T-helper 9 cell (primary cell): ENCODE measurements at places on chromosomes 5 and 9.

DNA sequence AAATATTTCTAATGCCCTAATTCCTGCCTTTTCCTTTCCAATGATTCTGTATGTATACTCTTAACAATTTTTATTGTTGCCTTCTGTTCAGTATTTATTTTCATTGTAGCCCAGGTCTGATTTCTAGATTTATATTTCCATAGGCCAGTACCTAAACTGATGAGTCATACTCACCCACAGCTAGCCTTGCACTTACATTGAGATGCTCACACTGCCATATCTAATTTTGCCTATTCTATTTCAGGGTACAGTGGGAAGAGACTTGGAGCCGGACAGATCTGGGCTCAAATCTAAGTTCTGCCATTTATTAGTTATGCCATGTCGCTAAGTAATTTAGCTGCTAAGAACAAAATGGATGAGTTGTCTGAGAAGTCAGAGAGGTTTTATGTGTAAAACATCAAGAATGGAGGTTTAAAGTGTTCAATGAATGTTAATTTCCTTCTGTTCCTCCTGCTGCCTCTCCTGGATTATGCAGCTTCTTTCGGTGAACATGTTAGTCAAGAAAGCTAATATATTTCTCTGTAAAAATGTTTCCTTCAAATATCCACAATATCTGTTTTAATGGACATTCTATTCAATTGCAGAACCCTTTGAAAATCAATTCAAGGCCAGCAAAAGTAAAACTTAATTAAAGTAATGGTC, 62.3 kb upstream of the CDK5RAP2 start:
- no peak for DNase-seq

DNA sequence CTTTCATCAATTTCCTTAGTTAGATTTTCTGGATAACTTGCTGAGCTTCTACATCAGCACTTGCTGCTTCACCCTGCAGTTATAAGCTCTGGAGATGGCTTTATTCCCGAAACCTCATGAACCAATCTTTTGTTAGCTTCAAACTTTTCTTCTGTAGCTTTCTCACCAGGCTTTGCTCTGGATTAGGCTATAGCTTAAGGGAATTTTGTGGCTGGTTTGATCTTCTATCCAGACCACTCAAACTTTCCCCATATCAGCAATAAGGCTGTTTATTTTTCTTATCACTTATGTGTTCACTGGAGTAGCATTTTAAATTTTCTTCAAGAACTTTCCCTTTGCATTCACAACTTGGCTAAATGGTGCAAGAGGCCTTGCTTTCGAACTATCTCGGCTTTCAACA, 1173.5 kb upstream of the NUDT12 start:
- DNase-seq = no peak

DNA sequence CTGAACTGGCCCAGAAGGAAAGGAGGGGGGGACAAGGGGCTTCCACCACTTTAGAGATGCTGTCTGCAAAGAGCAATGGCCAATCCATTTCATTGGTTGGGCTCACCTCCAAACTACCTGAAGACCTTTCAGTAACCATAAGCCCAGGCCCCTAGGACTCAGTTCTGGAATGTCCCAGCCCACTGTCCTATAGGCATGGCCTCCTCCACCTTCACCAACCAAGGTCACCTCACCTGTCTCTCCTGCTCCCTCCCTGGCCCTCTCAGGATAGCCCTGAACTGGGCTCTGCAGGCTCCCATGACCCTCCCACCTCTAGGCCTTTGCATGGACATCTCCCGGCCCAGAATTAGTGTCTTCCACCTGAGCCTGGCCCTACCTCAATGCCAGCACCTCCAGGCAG, 22.4 kb downstream of the S1PR3 start:
- no peak for DNase-seq

DNA sequence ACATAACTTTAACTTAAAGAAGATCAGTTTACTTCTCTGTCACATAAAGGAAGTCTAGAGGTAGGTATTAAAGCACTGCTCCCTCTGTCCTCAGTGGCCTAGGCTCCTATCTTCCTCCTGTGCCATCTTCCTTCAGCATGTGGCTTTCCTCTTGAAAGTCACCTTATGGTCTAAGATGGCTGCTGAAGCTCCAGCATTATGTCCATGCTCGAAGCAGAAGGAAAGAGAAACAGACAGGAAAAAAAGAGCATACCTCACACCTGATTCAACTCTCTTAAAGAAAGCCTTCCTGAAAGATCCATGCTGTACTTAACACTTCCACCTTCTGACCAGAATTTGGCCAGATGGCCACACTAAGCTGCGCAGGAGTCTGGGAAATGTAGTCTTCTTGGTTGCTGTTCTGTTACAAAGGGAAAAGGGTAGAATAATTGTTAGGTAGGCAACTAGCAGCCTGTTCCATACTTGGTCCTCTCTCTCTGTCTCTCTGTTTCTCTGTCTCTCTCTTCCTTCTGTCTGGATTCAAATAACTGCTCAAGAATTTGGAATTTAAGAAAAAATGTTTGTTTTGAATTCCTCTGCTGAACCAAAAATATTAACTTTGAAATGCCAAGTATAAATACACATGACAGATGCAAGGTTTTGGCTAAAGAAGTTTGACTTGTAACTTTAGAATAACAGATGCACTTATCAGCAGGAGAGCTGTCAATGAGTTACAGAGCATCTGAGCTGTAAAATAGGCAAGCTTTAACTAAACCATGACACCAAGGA, 16.0 kb downstream of the TMEM174 start:
- no peak for DNase-seq

DNA sequence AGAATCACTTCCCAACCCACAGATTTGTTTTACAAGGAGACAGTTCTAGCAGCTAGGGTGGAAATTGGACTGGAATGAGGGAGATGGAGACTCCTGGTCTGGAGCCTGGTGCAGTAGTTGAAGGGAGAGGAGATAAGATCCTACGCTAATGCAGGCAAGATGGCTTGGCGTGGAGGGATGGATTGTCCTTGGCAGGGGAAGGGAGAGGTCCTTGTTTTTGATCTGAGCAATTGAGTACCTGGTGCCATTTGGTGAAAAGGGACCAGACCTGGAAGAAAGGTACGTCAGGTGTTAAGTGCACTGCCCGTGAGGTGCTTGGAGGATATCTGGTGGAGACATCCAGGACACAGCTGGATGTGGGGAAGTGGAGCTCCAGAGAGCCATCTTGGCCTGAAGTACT, 35.7 kb downstream of the ANGPTL2 start:
- no peak for DNase-seq

- DNase-seq = no peak
These were observed 275.6 kb upstream of the PAPPA start for GRCh38 chr9:115877852-115878438.

DNA sequence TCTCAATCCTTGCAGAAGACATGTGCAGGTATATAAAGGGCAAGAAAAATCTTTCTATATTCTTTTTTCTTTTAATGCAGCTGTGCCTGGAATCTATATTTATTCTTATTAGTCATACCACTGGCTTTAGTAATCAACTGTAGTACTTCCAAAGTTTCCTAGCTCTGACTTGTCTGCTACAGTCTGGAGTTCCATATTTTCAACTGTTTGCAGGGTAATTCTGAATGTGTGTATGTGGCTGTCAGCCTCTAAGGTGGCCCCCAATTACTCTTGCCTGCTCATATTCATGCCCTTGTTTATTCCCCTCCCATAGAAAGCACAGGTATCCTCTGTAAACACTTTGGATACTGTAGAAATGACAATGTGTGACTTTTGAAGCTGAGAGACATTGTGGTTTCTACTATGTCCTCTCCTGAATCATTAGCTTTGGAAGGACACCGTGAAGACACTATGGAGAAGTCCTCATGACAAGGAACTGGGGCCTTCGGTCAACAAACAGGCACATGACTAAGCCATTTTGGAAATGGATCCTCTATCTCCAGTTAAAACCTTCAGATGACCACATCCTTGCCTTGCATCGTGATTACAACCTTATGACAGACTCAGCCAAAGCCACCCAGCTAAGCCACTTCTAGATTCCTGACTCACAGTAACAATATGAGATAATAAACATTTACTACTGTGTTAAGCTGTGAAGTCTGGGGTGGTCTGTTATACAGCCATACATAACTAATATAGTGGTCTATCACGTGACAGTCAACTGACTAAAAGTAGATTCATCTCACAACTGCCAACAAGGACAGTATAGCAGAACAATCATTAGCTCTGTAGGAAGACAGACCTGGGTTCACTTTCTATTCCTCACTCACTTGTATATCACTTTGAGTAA, 49.5 kb upstream of the SUSD1 start:
- DNase-seq = no peak

DNA sequence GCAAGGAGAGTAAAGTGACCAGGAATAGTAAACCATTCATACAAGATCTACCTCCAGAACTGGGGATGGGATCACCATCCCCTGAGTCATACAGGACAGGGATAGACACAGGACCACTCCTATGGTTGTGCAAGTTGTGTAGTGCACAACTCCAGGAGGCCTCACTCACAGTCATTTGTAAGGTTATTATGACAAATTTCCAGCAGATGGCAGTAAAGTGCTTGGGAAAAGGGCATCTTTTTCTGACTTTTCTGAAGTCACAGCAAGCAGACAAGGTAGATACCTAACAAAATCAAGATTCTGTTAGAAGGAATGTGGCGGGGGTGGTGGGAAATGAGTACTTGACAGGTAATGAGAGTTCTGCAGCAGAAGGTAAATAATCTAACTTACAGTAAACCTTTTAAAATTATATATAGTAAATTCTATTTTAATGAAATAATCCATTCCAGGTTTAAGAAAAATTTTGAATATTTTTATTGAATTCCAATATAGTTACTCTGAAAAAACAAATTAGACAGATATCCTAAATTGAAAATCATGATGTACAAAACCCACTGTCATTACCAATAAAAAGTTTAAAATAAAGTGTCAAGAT, 16.7 kb upstream of the KIF27 start:
- DNase-seq = no peak

DNA sequence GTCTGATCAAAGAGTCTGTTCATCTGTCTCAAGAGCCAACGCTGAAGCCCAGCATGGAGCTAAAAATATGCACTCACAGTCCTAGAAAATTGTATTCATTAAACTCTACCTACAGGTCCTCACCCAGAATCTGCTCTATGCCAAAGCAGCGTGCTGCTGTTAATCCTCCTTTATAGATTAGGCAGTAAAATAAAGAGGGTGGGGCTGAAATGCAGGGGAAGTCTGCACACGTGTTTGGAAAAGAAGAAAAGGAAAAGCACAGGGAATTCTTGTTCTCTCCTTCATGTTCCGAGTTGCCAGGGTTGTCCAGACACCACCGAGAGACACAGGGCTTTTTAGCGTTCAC, 121.4 kb upstream of the TMEM161B start:
- no peak for DNase-seq

GRCh38 chr9:21432672-21433425, 7.4 kb upstream of the IFNA1 start:
- DNase-seq = no peak

- no peak for DNase-seq
These were observed 420.4 kb downstream of the CETN3 start for GRCh38 chr5:89988998-89989655.

DNA sequence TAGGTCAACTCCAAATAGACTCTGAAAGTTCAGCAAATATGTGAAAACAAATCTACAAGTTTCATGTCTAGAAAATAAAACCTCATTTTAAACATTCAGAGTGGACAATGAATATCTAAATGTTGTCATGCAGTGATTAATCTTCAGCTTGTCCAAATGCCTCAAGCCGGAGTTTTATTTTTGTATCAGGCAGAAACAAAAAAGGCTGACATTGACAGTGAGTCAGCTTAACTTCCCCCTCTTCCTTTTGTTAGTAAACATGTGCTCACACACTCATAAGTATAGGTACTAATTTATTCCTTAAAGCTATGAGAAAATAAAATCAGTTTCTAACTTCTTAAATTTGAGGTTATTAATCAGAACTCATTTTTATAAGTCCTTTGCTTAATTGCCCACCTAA, 467.9 kb upstream of the DAB2 start:
- no peak for DNase-seq

GRCh38 chr9:751137-752051, 90.1 kb upstream of the DMRT1 start:
- no peak for DNase-seq

- no peak for DNase-seq
These were observed 73.0 kb upstream of the SLC25A51 start for GRCh38 chr9:37976714-37977477.

- DNase-seq = no peak
These were observed 97.2 kb downstream of the MVB12B start for GRCh38 chr9:126423916-126424185.

DNA sequence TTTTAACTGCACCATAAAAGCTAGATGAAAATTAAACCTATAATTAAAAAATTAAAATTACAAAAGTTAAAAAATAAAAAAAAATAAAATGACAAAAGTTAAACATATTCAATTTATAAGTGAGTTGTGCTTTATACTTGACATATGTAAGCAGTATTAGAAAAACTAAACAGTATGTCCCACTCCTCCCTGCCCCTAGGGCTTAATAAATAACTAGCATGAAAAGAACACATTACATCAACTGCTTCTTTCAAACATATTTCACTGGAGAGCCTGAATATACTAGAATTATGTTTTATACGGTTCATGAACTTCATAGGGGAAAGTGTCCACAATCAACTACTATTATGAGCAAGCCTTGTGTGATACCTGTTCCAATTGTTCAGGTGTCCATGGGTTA, 47.6 kb downstream of the ECPAS start:
- DNase-seq = no peak

DNA sequence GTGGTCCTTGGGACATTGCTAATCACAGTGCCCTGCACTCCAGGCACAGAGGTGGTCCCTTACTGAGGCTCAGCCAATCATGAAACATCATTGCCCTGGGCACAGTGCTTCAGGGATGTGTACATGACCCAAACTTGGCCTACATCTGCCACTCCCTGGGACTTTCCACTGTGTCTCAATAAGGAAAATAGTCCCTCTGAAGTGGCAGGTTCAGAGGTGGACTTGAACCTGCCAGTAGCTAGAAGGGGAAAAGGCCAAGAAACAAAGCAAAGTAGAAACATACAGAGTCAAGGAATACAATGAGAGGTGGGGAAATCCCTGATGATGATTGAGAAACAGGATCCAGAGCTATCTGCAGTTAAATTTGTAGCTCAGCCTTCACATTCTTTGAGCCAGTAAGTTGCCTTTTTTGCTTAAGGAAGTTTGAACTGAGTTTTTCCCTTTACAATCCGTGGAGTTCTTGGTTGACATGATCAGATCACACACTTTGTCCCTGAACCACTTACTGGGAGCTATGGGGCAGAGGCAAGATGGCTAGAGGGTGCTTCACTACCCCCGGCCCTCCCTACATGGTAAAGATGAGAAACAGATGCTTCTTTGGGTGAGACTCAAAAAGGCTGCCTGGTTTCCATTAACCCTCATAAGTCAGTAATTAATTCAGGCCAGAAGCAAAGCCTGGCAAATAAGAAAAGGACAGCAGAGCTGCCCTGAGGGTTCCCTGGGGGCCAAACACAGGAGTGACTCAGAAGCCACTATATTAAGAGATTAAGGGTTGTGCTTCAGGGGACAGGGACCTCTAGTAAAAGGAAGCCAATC, 57.6 kb downstream of the SH3TC2 start:
- DNase-seq = no peak

GRCh38 chr5:159971038-159971437, 37.9 kb upstream of the TTC1 start:
- DNase-seq = no peak

GRCh38 chr5:108638021-108638420, 109.7 kb upstream of the FER start:
- DNase-seq = no peak
